ENCODE measurements at places on chromosomes 4 and X.

DNA sequence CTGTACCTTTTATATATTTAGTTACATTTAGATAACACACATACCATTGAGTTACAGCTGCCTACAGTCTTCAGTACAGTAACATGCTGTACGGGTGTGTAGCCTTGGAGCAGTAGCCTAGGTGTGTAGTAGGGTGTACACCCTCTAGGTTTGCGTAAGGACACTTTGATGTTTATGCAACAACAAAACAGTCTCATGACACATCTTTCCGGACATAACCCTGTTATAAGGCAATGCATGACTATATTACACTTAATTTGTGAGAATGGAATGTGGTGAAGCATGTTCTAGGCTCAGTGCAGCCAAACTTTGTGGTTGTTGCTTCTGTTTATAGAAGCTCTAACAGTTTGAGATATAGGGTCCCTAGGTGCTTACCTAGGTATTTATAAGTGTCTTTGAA is 65.4 kb downstream of the SPRY1 start:
- no peak for DNase-seq

DNA sequence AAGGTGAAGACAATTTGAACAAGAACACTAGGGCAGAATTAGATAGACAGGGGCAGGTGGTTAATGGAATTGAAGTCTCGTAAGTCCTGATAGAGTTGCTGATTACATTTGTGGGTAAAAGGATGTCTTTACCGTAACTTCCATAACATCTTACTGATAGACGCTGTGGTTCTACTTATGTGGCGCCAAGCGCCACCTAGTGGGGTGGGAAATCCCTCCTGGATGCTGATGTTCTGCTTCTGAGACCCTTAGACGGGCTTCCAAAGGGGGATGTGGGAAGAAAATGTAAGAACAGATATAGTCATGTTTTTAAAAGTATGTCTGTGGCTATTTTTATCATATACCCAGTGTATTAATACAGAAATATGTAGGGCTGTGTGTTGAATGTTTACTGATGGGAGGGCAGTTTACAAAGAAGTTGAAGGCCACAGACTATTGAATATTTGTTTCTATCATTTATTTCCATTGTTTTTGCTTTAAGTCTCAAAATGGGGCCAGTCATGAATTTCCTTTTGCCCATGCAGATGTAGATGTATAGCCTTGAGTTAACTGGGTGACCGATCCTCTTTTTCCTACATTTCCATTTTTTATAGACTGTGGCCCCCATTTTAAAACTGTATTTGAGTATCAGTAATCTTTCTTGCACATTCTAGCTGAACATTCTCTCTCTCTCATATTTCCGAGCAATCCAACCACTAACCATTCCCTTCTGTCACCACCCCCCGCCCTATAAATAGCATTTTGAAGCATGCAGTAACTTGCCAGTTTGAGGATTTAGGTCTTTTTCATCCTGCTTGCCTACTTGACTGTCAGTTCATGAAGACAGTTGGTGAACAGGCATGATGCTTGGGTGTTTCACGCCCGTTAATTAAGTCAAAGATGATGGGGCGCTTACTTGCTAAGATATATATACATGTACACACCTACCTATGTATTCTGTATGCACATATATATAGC is 12.1 kb upstream of the TLR8 start:
- no peak for DNase-seq

DNA sequence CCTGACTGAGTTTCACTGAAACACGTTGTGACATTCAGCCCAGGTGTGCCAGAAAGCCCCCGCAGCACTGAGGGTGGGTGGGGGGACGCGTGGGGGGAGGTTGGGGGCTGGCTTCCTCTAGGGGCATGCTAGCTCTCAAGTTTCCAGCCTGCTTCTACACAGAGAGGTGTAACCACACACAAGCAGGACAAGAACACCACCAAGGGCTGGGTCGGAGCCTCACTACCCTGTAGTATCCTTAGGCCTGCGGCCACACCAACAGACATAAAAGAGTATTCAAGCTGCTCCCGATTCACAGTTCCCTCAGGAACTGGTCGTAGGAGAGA is 1.8 kb downstream of the USP46 start:
- no peak for DNase-seq

GRCh38 chr4:33386764-33387163 is 2666.6 kb downstream of the PCDH7 start:
- DNase-seq, result no peak

- no peak for DNase-seq
Observed at GRCh38 chr4:24890561-24891126, 22.2 kb downstream of the CCDC149 start.

DNA sequence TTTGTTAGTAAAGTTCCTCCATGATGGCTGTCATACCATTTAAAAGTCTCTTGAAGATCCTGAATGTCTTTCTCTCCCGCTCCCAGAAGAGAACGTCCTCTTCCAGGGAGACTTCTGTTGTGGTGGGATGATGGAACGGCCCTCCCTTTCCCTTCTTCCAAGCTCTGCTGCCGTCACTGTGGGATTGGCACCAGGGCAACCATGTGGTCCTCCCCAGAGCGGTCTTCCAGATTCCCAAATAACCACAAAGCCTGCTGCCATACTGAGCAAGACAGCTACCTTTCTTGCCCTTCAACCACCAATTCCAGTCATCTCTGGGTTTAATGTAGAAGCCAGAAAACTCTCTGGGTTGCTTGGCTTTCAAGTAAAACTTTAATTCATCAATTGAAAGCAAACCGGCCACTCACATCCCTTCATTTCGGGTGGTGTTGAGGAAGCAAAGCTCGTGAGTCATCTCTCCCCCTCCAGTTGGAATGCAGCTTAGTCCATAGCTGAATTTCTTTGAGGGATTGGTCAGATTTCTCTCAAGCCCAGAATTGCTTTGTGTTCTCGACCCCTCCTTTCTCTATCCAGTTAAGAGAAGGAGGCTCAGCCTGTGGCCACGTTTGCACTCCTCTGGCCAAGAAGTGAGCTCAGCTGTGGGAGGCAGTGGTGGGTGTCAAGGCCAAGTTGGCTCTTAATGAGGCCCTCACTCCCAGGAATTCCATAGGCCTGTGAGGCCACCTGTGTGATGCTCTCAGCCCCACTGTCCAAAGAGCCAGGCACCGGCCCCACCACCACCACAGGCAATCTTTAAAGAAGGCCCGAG is 36.9 kb downstream of the FHDC1 start:
- no peak for DNase-seq

GRCh38 chr4:17957688-17958087 is 63.9 kb downstream of the LCORL start:
- no peak for DNase-seq

- no peak for DNase-seq
Observed at GRCh38 chr4:101910786-101911373, 120.3 kb downstream of the BANK1 start.

DNA sequence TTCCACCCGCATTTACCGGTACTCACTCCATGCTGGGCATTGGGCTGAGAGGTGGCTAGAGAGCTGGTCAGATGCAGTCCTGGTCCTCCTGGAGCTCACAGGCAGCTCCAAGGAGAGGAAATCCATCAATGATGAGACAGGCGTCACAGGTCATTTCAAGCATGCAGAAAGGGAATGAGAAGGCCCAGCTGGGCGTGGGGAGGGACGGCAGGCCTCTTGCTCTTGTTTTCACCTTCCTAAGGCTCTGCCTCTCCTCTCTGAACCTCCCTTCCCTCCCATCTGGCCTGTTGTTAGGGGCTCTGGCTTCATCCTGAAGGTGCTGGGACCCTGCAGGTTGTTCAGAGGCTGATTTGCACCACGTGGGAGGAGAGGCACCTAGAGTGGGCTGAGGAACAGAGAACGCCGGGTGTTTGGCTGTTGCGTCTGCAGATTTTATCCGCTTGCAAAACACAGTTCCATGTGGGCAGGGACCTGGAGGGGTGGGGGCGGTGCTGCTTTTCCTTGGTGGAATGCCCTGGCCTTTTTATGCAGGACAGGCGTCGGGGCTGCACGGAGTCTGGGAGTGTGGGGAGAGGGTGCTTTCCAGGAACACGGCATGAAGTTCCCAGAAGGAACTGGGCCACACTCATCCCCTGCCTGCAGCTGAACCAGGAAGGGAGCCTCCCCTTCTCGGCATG is 81.5 kb upstream of the PSAPL1 start:
- no peak for DNase-seq

DNA sequence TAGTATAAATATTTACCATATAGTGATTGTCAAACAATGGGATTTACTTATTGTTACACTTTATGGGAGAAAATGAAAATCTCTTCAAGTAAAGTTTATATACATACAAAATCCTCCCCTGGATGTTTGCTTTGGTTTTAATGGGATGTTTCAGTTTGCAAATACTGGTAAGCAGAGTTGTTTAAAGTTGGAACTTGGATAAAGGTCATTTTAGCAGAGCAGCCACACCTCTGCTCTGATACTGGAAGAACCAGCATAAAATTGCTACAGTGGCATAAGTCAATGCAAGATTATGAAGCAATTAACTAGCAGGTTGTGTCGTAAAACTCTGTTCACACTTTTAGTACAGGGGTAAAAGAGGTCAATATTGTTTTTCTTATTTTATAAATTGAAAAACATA is 101.2 kb downstream of the TRAPPC11 start:
- DNase-seq, result no peak

DNA sequence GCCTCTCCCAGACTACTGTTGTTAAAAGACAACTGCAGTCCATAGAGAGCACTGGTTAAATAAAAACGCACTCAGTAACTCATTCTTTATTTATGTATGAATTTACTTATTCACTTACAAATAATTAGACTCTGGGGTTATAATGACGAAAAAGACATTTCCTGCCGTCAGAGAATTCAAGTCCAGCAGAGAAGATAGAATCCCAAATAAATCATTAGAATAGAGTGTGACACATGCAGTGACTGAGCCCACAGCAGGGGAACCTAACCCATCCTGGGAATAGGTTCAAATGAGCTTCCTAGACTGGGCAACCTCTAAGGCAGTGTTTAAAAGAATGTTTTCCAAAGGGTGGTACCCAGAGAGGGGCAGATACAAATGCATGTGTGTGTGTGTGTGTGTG is 53.9 kb downstream of the FGFBP1 start:
- DNase-seq, result no peak

- no peak for DNase-seq
Observed at GRCh38 chrX:103418811-103419340, 42.5 kb downstream of the BEX3 start.

- DNase-seq, result no peak
Observed at GRCh38 chr4:168483811-168484210, 3.5 kb upstream of the DDX60L start.

DNA sequence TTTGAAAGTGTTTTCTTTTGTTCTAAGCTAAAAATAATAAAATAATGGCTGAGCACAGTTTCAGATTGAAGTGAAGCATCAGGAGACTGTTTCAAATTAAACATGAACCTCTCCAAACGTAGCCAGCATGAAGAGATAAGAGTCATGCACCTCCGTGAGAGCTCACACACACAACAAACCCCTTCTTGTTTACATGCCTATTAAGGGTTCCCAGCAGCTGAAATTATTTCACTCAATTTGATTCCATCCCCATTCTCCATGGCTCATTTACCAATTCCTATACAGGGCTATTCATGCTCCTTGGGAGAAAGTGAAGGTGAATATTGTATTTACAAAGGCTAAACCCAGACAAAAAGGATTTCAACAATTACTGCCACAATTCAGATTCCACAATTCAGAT is 954.1 kb upstream of the INTU start:
- DNase-seq, result no peak

DNA sequence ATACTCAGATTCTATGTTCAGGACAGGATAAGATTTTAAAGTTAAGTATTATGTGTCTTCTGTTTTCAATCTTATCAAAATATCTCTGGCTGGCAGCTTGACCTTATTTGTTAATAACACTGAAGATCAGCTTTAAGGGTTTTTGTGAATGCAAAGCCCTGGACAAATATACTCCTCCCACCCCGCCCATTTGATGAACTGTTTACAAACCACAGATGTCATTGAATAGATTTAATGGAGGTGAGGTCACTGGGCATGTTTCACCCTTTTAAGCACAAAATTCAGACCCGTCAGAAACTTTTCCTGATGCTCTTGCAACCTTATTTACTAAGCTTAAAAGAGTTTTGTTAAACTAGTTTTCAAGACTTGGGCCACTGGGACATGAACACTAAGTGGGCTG is 10.1 kb upstream of the CXCL8 start:
- DNase-seq, result no peak

GRCh38 chrX:12701628-12702027 is 89.6 kb upstream of the PRPS2 start:
- peak; percentile 12 for DNase-seq

- DNase-seq, result no peak
Observed at GRCh38 chr4:48275247-48275646, 5.6 kb upstream of the TEC start.

GRCh38 chr4:1712216-1713002 is at the start of gene SLBP:
Gene SLBP, minus strand, starts transcription at chr4:1712319. Its CDS starts 131 bp downstream, at chr4:1712188.
- peak; percentile 88 for DNase-seq

GRCh38 chrX:338281-338835 is 19.8 kb upstream of the GTPBP6 start:
- no peak for DNase-seq

- DNase-seq, result no peak
Observed at GRCh38 chrX:132602701-132603100, 113.9 kb upstream of the MBNL3 start.

DNA sequence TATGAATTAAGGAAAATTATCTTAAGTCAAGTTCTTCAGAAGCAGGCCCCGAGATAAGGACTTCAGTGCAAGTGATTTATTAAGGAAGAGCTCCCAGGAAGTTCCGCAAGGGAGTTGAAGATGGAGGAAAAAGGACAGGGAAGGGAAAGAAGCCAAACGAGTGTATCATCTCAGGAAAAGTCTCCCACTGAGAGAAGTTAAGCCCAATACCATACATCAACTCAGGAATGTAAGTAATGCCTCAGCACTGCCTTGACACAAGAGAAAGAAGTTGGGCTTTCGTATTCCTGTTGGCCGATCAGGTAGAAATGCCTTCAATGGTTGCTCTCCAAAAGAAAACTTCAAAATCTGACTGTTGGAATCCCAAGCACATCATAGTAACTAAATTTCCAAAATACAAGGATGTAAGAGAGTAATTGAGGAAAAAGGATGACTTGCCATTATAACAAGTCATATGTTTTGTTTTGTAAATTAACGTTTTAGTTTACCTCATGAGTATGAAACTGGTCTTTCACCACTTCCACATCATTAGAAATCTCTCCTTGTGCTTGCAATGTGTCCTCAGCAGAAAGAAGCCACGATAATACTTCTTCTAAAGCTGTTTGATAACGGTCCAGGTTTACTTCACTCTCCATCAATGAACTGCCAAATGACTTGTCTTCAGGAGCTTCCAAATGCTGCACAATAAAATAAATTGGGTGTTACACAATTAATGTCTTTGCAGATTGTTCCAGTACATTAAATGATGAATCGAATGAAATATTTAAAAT is 566.7 kb downstream of the DMD start:
- no peak for DNase-seq

GRCh38 chrX:29044423-29045184 is 457.4 kb downstream of the IL1RAPL1 start:
- no peak for DNase-seq
